ENCODE measurements at places on chromosomes 1 and 21.

GRCh38 chr1:238916828-238917227 lies 469.5 kb upstream of the CHRM3 start:
- DNase-seq, result no peak

DNA sequence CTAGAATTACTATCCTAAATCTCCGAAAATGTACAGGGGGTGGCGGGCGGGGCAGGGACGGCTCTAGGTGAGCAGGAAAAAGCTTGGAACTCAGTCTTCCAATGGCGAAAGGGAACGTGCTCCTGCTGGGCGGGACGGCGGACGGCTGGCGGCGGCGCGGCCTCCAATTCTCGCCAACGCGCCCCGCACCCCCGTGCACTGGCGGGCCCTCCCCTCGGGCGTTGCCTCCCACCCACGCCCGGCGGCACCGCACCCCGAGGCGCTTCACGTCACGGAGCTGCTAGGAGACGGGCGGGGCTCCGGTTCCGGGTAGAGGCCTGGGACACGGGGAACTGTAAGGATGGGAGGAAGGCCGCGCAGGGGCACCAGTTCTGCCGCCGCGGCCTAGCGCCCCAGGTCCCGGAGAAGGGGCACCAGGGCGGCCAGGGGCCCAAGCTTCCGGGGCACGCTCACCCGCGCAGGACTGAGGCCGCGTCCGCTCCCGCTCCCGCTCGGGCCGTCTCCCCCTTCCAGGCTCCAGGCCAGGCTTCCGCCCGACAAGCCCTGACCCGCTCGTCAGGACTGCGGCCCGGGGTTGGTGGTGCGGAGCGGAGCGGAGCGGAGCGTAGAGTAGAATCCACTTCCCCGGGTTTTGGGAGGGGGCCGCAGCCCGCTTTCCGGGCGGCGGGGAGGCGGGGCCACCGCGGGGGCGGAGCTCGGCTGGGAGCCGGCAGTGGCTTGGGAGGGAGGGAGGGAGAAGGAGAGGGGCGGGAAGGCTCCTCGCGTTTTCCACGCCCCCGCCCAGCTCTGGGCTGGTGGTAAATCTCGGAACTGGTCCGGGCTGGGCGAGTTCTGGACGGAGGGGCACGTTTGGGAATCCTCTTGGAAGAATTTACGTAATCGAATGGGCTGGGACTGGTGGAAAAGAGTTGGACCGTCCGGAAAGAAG lies at the start of gene DDX59:
DDX59 (minus strand) TSS at position 594 of the 928 bp plus-strand sequence. CDS start 3,167 bp downstream, outside the sequence.
- peak; percentile 95 for DNase-seq

GRCh38 chr21:43866659-43867331 lies 1.8 kb downstream of the AGPAT3 start:
- no peak for DNase-seq

DNA sequence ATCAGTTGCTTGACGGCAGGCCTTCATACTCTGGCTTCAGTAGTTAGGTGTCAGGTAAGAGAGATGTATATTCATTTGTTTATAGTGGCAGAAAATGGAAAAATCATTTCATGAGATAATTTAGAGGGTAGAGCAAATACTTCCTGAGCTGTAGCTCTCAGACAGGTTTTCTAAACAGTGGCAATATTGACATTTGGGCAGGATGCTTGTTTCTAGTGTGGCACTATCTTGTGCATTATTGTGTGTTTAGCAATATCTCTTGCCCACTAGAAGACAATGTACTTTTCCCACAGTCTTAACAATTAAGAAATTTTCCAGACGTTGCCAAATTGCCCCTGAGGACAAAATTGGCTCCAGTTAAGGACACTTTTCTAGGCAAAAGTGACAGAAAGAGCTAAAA lies 1143.1 kb downstream of the PLA2G4A start:
- no peak for DNase-seq

DNA sequence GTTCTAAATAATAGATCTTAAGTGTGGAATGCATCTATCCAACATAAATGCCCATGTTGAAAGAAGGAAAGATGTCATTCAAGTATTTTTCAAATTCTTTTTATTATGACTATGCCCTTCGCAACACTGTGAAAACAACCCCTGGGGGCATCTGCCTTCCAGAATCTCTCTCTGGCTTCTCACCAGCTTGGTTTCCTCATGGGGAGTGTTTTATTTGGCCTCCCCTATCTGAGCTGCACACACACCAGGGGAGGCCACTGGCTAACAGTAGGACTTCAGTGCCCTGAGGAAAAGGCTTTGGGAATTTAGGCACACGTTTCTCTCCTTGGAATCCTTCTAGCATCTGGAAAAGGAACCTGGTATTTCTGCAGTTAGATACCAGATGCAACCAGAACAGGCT lies 130.6 kb downstream of the EDEM3 start:
- no peak for DNase-seq

DNA sequence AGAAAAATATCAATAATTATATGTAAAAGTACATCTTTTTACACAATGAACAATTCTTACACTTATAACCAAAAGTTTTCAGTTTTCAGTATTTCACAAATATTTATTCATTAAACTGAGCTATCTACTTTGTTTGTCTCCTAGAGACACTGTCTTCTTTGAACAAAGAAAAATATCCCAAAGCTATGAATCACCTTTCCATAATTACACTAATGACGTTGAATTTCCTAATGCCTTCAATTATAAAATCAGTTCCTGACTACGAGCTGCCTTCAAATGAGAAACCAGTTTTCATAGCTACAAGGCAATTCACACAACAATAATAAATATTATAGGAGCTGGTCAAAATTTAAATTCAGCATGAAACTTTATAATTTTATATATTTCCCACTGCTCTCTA lies 201.8 kb upstream of the BRINP3 start:
- DNase-seq, result no peak

- peak; percentile 41 for DNase-seq
Observed at GRCh38 chr1:6523566-6523965, 30.7 kb downstream of the NOL9 start.

DNA sequence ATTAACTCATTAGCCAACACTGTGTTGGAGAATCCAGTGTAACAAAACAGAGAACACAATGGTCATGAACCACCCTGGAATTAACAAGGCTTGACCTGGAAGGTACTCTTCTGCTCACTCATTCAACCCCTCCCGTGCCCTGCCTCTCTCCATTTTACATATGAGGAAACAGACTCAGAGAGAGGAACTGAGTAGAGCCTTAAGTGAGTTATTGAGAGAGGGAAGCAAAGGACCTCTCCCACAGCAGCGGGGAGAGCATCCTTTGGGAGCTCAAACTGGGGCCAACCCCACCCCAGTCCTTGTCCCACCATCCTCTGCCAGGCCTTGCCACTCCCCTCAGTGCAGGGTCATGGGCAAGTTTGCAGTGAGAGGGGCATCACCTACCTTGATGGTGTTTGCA lies 1.4 kb downstream of the S100A12 start:
- DNase-seq, result no peak

GRCh38 chr1:178531887-178532286 lies 19.0 kb downstream of the TEX35 start:
- DNase-seq, result no peak

DNA sequence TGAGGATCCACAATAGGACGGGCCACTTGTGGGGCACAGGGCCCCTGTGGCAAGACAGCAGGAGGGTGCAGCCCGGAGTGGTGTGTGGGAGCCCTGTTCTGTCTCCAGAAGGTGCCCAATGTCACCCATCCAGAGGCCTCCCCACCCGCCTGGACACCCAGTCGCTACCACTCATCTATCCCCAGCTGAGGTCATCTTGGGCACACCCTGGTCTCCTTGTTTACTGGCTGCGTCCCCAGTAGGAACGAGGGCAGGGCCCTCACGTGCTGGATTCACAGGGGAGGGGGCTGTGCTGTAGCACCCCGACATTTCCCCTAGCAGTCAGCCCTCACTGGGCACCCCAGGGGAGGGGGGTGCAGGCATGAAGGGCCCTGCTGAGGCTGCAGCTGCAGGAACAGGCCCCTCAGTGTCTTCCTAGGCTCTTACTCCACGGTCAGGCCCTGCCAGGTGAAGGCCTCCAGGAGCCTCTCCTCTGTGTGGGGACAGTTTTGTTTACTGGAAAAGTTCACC lies 2.3 kb upstream of the TNNT2 start:
- no peak for DNase-seq

GRCh38 chr1:116372191-116372590 lies 853 bp upstream of the ATP1A1 start:
- no peak for DNase-seq

DNA sequence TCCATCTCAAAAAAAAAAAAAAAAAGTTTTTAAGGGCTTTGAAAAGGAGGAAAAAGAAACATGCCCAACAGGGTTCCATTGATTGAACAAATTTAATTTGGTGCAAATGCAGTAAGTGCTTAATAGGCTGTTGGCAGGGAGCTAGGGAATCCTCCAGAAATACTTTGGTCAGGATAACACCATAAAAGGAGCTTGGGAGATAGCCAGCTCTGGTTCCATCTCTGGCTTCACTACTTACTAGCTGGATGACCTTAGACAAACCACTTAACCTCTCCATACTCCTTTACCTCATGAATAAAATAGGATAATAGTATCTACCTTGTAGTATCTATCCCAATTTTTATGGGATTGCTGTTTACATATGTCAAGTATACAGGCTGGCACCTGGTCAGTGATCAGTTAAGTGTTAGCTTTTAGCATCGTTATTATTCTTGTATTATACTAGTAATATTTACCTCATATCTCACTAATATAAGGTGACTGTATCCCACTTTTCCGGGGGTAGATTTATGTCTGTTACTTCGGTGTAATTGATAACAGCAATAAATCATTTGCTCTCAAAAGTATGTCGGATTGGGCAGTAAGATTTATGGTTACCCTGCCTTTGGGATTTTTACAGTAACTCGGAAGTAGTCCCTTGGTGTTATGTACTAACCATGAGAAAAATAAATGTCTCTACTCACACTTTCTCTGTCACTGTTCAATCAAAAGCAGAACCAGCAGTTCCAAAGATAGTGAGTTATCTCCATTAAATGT lies 36.4 kb downstream of the BTG3 start:
- no peak for DNase-seq

GRCh38 chr1:158071138-158071537 lies 77.7 kb downstream of the KIRREL1 start:
- DNase-seq, result no peak

- no peak for DNase-seq
Observed at GRCh38 chr1:50427818-50428779, 4.9 kb upstream of the DMRTA2 start.

DNA sequence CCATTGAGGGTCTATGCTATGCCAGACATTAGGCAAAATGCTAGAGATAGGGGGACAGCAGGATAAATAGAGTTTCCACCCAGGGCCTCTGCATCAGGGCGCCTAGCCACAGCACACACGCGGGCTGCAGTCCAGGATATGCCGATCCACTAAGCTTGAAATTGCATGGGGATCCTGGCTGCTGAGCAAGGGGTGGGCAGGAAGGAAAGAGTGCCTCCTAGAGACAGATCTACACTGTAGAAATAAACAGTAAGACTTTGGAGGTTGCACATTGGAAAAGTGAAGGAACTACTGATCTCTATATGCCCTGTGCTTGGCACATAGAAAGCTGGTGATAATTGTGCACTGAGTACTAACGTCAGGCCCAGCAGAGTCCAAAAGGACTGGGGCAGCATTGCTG lies 411.1 kb downstream of the PRDM2 start:
- DNase-seq, result no peak

- no peak for DNase-seq
Observed at GRCh38 chr21:46284733-46285132, 678 bp downstream of the MCM3AP start.

GRCh38 chr1:4000811-4001251 lies 100.8 kb upstream of the C1orf174 start:
- no peak for DNase-seq

DNA sequence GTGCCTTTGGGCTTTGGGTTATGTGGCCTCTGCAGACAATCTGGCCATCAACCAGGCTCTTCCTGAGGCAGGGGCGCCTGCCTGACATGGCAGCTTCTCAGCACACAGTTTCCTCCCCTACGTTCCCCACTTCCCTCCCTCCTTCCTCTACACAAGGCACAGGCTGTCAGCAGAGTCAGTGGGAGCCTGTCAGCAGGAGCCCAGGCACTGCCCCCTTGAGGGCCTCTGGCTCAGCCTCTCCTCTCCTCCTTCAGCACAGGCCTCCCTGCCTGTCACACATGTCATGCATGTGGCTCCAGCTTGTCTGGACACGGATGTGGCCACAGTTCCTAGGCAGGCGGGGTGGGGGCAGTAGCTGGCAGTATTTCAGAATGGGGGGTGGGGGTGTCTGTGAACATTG lies 52.2 kb upstream of the ARTN start:
- DNase-seq, result no peak

- no peak for DNase-seq
Observed at GRCh38 chr1:198328458-198329032, 171.7 kb downstream of the NEK7 start.

- DNase-seq, result no peak
Observed at GRCh38 chr21:15839601-15840000, 109.8 kb downstream of the USP25 start.

DNA sequence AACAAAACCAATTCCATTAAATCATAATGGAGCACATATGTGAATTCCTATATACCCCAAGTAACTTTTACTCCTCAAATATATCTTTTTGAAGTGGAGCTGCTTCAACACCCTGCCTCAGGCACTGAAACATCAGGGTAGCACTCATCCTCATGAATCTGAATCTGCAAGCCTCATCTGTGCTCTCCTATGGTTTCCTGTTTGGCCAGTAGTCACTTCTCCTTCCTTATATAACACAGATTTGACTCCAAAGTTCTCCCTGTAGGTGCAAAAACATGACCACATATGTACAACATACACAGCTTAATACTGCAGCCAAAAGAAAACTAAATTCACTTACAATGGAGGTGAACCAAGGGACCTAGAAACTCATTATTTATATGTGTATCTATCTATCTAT lies 7.2 kb downstream of the TRIT1 start:
- no peak for DNase-seq

GRCh38 chr1:27139980-27140379 lies 14.9 kb downstream of the SLC9A1 start:
- no peak for DNase-seq

- DNase-seq, result no peak
Observed at GRCh38 chr1:211685823-211686222, 10.4 kb upstream of the NEK2 start.

- DNase-seq, result no peak
Observed at GRCh38 chr1:34781844-34782391, 904 bp downstream of the GJB3 start.

DNA sequence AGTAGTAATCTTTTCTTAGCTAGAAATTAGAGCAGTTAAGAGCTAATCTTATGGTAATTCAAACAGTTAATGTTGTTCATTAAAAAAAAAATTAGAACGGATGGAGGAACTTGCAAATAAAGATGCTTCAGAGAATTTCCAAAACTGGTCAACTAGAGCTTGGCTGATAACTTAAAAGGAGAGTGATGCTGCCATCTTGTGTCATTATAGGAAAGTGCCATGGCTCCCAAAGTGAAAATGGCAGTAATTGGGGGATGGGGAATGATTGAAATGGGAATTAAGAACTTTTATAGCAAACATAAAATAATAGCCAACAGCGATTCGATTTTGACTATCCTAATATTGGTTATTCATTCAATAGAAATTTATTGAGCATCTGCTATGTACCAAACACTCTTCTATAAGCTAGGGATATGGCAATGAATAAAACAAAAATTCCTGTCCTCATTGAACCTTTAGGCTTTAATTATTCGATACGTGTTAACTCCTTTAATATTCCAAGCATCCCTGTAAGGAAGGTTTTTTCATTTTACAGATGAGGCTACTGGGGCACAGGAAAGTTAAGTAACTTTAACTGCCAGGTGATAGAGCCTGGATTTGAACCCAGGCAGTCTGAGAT lies 5.7 kb upstream of the PLPP3 start:
- peak; percentile 39 for DNase-seq
